ENCODE measurements at places on chromosomes 11 and 22.

DNA sequence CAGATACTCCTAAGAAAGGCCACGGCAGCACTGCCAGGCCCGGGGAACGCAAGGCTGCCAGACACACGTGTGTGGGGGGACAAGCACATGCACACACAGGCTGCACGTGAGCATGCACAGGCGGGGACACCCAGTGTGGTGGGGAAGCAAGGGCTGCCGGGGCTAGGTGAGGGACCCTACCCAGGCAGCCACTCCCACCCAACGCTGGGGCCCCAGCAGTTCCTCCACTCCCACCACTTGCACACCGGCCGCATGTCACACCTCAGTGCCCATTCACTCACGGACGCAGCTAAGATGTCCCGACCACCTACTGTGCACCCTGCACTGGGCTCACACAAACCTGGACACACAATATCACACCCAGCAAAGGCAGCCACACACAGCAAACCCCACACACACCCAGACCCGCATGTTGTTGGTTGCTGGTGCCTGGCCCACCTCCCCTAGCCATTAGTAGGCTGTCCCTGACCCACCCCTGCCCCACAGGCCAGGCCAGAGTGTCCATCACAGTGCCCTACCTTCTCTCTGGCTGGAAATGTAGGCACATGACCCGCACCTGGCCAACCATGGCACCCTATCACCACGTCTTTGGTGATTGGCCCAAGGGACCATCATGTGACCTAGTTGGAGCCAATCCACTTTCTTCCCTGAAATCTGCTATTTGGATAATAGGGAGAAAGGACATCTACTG, 8.8 kb downstream of the SSTR3 start:
- DNase-seq = no peak

DNA sequence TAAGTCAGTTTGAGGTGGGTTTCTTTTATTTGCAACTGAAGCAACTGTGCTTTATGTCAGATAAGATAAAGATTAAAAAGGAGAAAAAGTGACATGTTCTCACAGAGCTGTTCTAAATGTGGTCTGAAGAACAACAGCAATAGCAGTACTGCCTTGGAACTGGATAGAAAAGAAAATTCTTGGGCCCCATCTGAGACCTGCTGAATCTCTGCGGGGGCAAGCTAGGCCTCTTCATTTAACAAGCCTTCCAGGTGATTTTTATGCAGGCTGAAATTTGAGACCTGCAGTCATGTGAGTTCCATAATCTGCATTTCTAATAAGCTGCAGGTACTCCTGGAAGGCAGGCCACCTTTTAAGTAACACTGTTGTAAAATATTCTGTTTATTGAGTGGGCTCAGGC, 91.4 kb upstream of the CTSC start:
- DNase-seq = no peak

- peak; percentile 67 for DNase-seq
These were observed 309.1 kb downstream of the SWAP70 start for GRCh38 chr11:9972989-9973388.

DNA sequence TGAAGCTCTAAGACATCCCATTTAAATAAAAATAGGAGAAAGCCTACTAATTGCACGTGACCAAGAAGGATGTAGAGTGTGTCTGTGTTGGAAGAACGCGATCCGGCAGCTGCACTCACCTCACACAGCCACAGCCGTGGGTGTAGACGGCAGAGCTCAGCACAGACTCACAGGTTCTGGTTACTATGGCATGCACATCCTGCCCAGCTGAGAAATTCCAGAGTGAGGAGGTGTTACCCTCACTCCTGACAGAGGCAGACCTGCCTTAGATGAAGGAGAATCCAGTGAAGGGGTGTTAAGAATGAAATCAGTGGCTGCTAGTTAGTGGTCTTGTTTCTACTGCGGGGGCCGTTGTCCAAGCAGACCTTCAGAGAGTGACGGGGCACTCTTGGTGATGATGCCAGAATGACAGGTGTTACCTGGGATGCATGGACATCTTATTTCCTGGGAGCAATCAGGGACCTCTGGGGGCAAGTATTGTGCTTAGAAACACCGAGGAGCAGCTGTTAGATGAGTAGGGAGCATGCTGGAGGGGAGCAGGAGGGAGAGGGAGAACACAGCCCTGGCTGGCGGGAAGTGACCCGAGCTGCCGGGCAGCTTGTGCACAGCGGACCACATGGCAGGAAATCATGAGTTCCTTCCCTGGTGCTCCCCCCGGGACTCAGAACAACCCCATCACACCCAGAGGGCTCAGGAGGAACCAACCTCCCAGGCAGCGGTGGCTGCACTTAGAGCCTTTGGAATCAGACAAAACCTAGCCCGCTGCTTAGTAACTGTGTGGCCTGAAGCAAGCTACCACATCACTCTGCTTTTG, 12.3 kb downstream of the KCNJ5 start:
- no peak for DNase-seq
